Gastrocnemius medialis (tissue), 4 donors: ENCODE measurements at places on chromosomes 11 and 22. TPM values are rescaled to one million over a fixed set of nuclear protein-coding genes. Genes with fewer than 3 reads are reported as not detected.

DNA sequence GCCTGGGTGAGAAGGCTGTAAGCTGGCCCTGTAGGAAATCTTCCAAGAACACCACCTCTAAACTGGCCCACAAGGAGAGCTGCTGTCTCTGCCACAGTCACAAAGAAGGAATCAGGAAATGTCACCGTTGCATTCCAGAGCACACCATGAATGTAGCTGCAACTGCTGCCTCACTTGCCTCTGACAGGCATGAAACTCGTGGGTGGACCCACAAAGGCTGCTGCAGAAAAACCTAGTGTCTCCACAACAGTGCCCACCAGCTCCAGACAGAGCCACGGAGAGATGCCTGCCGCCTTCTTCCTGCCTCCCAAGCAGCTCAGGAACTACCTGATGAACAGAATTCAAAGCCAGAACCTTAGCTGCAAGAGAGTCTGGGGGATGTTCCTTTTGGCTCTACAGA is 10.5 kb downstream of the DNAJB13 start:
- no peaks in the 10 kb centered on the region for H3K36me3 ChIP-seq
- no peak for DNase-seq
- H3K4me1 ChIP-seq = peaks cover 7% of the 10 kb centered on the region
- no peak overlapping the region for H3K27ac ChIP-seq
- no peak overlapping the region for H3K4me3 ChIP-seq
- peaks cover 2% of the 10 kb centered on the region for H3K27me3 ChIP-seq

- no peak for DNase-seq
- H3K27me3 ChIP-seq = no peaks in the 10 kb centered on the region
- peaks cover 9% of the 10 kb centered on the region for H3K4me1 ChIP-seq
- H3K4me3 ChIP-seq = no peak overlapping the region
- no peak overlapping the region for H3K27ac ChIP-seq
These were observed 46.2 kb downstream of the BLID start for GRCh38 chr11:122069707-122070360.

DNA sequence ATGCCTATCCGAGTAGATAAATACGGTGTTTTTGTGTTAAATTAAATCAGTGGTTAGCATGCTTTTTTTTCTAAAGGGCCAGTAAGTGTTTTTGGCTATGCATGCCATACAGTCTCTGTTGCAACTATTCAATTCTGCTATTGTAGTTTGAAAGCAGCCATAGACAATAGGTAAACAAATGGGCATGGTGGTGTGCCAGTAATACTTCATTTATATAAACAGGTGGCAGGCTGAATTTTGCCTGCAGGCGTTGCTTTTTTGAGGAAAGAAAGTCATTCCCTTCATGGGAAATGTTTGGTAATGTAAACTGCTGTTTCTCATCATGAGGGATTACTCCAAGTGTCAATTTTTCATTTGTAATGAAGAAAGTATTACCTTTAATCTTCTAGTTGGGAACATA is 106.5 kb downstream of the TMEM135 start:
- no peak for DNase-seq
- H3K4me1 ChIP-seq = no peaks in the 10 kb centered on the region
- no peak overlapping the region for H3K27ac ChIP-seq
- no peaks in the 10 kb centered on the region for H3K27me3 ChIP-seq

DNA sequence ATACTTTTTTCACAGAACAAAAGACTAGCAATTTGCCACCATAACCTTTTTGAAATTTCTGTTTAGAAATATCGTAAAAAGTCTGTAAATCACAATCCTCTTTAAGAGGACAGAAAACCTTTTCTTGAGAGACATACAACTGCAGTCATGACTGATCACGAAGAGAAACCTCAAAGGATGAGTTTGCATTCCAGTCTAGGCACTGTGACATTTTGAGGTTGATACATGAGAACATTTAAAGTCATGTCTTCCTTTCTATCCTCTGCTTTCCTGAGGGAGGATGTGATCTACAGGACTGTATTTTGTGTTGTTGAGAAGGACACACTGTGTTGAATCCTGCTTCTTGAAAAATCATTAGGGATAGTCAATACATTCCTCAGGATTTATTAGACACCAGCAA is 476.7 kb upstream of the CCDC179 start:
- no peak for DNase-seq
- no peaks in the 10 kb centered on the region for H3K27me3 ChIP-seq
- no peaks in the 10 kb centered on the region for H3K4me1 ChIP-seq
- no peak overlapping the region for H3K27ac ChIP-seq
- no peaks in the 10 kb centered on the region for H3K36me3 ChIP-seq

DNA sequence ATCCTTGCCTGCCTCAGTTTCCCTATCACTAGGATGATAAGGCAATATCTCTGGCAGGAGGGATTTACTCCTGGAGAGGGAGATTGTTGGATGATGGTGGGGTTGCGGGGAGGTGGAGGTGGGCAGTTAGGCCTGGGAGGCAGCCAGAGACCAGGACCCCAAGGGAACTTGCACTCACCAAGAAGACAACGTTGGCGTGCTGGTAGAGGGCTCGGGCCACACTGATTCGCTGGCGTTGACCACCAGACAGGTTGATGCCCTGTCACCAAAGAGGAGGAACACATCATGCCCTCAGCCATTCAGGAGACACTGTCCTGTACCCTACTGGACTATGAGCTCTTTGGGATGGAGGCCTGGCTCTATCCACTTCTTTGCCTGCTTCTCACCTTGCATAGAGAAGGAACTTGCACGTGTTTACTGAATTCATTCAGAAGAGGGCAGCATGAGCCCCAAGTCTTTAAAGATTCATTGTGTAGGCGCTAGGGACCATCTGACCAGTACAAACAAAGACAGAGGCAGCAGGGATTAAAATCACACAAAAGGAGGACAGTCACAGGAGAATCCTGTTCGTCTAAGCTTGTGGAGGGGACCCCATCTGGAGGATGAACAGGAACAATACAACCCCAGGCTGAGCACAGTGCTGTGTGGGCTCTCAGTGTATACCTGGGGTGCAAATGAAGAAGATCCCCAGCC is 24.2 kb upstream of the KCNJ11 start:
- H3K27ac ChIP-seq = no peak overlapping the region
- DNase-seq = no peak
- H3K4me3 ChIP-seq = no peak overlapping the region

- peak overlapping the region; percentile 56 for H3K27ac ChIP-seq
- no peak overlapping the region for H3K4me3 ChIP-seq
- peaks cover 30% of the 10 kb centered on the region for H3K4me1 ChIP-seq
- DNase-seq = no peak
These were observed 206.9 kb downstream of the SOX6 start for GRCh38 chr11:16149476-16149875.

- H3K27ac ChIP-seq = peak overlapping the region; percentile 94
- no peak overlapping the region for H3K4me3 ChIP-seq
- peaks cover 41% of the 10 kb centered on the region for H3K4me1 ChIP-seq
- no peaks in the 10 kb centered on the region for H3K36me3 ChIP-seq
- no peak for DNase-seq
- no peaks in the 10 kb centered on the region for H3K27me3 ChIP-seq
These were observed 7.2 kb downstream of the SMTNL1 start for GRCh38 chr11:57544566-57544965.

DNA sequence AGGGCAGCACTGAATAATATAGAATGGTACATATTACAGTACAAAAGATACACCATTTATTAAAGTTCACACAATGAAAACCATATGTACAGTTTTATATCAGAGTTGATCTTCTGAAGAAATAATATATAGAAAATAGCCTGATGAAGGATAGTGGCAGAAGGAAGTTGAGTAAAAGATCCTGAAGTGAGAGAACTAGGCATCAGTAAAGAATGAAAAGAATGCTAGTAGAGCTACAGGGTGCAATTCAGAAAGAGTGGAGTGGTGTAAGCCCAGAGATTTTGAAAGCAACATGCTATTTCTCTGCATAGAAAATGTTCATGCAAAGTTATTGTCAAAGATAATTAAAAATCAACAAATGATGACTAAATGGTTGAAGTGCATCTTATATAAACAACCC is 1552.7 kb upstream of the TENM4 start:
- H3K27me3 ChIP-seq = no peaks in the 10 kb centered on the region
- no peaks in the 10 kb centered on the region for H3K36me3 ChIP-seq
- H3K4me3 ChIP-seq = no peak overlapping the region
- DNase-seq = no peak
- no peak overlapping the region for H3K27ac ChIP-seq

GRCh38 chr11:71426413-71426812 is 21.8 kb downstream of the DHCR7 start:
- H3K4me1 ChIP-seq = no peaks in the 10 kb centered on the region
- no peak overlapping the region for H3K4me3 ChIP-seq
- H3K36me3 ChIP-seq = no peaks in the 10 kb centered on the region
- no peaks in the 10 kb centered on the region for H3K27me3 ChIP-seq

DNA sequence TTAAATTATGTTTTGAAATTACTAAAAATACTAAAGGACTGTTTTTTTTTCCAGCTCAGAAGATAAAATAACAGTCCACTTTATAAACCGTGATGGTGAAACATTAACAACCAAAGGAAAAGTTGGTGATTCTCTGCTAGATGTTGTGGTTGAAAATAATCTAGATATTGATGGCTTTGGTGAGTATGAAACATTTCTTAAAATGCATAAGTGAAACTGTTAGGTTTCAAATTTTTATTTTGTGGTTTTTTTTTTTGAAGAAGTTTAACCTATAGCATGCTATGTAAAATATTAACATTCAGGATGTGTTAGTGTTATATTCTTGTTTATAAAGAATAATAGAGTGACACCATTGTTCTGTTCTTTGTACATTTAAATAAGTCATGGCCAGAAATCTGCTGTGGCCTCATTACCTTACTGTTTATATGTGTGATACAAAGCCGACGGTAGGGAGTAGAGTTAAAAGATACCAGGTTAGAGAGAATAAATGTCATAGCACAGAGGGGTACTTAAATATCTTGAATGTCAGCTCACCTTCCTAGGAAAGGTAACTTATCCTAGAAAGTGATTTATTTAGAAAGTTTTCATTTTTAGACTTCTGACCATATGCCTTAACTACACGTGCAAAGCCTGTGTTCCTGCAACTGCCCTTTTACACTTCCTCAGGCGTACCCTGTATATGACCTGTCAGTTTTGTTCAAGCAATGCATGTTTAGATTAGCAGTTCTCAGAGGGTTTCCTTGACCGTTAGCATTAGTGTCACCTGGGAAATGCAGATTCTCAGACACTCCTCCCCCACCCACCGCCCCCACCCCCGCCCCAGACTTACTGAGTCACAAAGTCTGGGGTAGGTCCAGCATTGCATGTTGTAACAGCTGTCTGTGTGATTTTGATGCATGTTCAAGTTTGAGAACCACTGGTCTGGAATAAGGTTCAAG is 6.3 kb downstream of the FDX1 start:
- H3K27ac ChIP-seq = peak overlapping the region; percentile 71
- no peaks in the 10 kb centered on the region for H3K36me3 ChIP-seq
- peaks cover 42% of the 10 kb centered on the region for H3K4me1 ChIP-seq
- no peaks in the 10 kb centered on the region for H3K27me3 ChIP-seq
- no peak overlapping the region for H3K4me3 ChIP-seq
- DNase-seq = peak; percentile 12

DNA sequence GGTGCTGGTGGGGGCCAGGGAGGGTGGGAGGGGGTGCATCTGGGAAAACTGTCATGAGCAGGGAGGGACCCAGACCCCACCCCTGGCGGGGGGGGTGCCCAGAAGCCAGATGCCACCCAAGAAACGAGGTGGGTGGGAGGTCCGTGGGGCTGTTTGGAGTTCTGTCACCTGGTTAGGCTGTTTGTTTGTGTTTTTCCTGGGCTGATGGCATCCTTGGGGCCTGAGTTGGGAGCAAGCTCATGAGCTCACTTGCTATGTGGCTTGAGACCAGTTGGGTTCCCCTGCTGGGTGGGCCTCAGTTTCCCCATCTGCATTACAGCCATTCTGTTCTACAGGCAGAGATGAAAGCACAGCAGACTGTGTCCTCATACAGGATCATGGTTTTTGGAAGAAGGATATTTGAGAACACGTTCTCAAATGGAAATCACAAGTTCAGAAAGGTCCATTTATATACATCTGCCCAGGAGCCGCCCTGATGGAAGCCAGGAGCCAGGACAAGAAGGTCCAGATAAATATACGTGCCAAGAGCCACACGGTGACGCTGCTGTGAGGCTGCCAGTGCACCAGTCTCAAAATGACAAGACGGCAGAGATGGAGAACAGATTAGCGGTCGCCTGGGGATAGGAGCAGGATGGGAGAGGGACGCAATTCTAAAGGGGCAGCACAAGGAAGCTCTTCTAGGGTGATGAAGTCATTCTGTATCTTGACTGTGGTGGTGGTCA is 312.9 kb downstream of the MN1 start:
- no peak overlapping the region for H3K27ac ChIP-seq
- no peaks in the 10 kb centered on the region for H3K4me1 ChIP-seq
- H3K27me3 ChIP-seq = no peaks in the 10 kb centered on the region
- no peaks in the 10 kb centered on the region for H3K36me3 ChIP-seq

- H3K27ac ChIP-seq = no peak overlapping the region
- peaks cover 28% of the 10 kb centered on the region for H3K36me3 ChIP-seq
- no peaks in the 10 kb centered on the region for H3K4me1 ChIP-seq
- H3K27me3 ChIP-seq = no peaks in the 10 kb centered on the region
- no peak overlapping the region for H3K4me3 ChIP-seq
These were observed 17.2 kb downstream of the WEE1 start for GRCh38 chr11:9590717-9591116.

DNA sequence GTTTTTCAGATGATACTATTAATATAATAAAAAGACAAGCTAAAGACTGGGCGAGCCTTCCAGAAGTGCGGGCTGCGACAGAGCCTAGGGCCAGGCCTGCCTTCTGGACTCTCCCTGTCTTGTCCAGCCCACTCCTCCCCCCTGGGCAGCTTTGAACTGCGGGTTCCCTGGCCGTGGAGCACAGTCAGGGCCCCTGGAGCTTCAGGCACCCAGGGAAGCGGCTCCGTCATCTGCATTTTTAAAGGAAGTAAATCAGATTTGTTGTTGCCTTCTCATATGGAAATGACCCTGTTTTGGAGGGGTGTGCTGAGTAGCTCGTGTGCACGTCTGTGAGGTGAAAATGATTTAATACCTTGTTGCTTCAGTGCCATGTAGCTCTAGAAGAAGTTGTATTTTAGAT is 265.3 kb downstream of the TBC1D22A start:
- H3K27ac ChIP-seq = no peak overlapping the region
- no peaks in the 10 kb centered on the region for H3K4me1 ChIP-seq
- no peaks in the 10 kb centered on the region for H3K27me3 ChIP-seq
- H3K4me3 ChIP-seq = no peak overlapping the region
- DNase-seq = no peak
- no peaks in the 10 kb centered on the region for H3K36me3 ChIP-seq

SLC29A2 gene
- total RNA-seq = 39.2 TPM

DEUP1 gene
- not detected for total RNA-seq

GSTT4 gene
- not detected for total RNA-seq

SCGB1D2 gene
- not detected for total RNA-seq

CACNA1I gene
- not detected for total RNA-seq

OR2AG1 gene
- not detected for total RNA-seq

ZBTB3 gene
- total RNA-seq = 10.5 TPM
